ENCODE measurements at places on chromosomes 7 and 10.

DNA sequence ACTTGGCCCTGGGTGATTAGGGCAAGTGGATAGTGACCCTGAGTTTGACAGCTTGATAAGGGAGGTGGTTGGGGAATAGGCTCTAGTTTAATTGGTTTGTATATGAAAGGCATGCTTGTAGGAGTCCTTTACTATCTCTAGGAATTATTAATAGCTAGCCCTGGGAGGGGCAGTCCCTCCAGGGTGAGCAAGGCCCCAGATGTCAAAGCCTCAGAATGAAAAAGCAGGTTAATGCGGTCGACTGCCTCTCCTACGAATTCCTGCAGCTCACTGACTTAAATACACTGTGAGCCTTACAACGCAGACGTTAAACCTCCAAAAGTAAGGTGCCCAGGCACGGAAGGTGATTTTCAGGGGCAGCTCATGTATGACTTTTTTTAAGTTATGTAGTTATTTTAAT, 5.2 kb upstream of the BTBD16 start:
- no peak for DNase-seq

DNA sequence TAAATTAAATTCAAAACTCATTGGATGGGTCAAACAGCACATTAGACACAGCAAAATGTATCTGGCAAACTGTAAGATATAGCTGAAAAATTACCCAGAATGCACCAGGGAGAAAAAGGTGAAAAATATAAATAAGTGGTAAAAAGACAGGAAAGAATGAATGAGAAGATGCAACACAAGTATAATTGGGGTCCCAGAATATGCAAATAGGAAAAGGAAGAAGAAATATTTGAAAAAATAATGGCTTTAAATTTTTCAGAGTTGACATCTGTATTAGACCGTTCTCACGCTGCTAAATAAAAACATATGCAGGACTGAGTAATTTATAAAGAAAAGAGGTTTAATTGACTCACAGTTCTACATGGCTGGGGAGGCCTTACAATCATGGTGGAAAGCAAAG, 167.7 kb upstream of the PLXNA4 start:
- DNase-seq = no peak

DNA sequence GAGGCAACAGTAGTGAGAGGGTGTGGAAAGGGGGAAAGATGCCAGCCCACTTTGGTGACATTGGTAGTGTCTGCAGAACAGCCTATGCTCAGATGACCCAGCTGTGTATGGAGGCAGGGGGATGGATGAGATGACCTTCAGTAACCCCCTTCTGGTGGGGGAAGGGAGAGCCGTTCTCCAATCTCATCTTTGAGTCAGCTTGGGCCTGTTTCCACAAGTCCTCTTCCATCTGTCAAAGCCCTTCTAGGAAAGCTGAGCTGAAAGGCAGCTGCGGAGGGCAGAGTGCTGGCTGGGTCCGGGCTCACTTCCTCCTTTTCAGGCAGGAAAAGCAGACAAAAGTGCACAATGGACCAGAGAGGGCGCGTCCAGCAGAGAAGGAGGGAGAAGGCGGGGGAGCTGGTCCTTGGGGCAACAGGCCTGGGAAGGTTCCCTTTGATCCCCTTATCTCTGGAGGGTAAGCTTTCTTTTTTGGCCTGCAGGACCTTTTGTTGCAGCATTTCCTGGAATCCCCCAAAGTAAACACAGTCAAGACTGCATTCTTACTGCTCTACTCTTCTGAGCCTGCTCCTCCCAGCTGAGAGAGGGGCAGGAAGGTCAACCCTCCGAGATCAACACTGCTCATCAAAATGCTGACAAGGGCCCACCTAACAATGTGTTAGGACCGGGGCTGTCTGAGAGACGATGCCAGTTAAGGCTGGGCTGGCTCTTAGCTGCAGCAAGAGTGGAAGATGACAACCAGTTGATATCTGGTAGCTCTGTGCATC, 1.2 kb upstream of the LRMDA start:
- DNase-seq = no peak

DNA sequence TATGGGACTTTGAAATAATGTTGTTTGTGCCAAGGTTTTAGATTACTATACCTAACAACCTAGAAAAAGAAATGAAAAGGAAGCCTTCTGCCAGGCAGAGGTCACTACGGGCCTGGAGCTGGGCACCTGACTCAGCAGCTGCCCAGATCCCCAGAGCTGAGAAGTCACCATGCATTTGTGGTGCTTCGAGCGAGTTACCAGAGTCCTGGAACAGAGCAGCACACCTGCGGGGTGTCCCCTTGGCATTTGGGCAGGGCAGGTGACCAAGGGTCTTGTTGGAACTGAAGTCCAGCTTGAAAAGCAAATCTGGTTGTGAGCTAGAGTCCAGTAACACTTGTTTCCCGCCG, 25.5 kb downstream of the EGFR start:
- no peak for DNase-seq

GRCh38 chr10:47321521-47322195, 596 bp upstream of the GDF2 start:
- no peak for DNase-seq

DNA sequence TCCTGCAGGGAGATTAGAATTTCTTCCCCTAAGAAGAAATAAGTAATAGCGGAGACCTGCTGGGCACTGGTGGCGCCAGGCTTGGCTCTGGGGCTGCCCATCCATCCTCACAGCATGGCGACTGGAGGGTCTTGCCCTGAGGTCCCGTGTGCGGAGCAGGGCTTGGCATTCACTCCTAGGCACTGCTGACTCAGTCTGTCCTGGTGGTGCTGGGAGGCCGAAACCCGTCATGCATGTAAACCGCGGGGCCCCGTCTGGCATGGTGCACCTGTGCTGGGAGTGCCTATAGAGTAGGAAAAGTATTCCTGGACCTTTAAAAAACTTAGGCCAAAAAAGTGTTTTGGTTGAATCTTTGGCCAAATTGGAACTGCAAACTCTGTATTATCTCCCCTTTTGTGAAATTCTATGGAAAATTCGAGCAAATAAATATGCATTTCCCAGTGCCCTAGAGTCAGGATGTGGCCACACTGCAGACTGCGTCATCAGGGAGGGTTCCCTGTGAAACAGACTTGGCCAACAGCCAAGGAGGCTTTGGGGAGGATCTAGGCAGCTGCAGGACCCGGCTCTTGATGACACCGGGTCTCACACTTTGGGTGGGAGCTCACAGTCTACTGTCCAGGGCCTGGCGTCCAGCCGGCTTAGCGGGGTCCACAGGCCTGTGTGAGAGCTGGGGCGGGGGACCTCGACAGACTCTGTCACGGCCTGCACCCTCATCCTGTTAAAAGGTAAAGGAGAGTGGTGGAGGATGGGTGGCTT, 122.3 kb downstream of the VIPR2 start:
- DNase-seq = no peak

DNA sequence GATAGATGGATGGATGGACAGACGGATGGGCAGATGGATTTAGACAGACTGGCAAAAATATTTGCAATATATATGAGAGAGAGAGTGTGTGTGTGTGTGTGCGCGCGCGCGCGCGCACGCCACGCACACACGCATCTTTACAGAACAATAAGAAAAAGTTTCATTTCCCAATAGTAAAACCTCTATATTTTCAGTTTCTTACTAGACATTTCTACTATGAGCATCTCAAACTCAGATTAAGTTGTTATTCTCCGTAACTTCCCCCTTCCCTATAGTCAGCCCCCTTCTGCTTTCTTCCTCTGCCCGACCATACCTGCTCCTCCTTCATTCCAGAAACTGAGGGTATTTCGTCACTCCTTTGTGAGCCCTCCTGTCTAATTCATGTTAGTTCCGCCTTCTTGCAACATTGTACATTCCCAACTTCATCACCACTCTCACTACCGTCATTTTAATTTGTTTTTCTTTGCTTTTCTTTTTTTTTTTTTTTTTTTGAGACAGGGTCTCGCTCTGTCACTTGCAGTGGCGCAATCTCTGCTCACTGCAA, 154.4 kb upstream of the SH2B2 start:
- peak; percentile 15 for DNase-seq

DNA sequence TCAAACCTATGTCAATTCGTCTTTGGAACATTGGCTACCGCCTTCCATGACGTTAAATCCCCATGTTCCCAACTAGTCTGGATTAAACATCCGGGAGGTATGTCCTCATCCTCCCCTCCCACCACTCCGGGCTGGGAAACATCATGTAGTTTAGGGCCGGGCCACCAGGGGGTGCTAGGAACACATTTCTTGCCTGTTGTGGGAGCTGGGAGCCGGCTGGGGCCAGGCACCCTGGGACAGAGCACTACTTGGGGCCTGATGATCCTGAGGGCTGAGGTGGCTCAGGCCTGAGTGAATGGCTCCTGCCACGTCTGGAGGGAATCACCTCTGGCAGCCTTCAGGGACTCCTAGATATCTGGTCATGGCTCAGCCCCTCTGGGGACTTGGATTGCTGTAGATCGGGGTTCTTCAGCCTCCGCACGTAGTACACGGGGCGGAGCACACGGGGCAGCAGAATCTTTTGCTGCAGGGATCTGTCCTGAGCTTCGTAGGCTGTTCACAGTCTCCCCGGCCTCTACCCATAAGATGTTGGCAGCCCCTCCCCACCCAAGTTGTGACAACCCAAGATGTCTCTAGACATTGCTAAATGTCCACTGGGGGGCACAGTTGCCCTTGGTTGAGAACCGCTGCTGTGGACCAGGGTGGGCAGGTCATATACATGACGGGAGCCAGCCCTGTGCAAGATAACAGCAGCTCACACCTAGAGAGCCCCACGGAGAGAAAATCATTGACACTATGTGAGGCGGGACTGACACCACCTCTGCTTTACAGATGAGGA, 141.2 kb upstream of the ZNF716 start:
- DNase-seq = no peak

DNA sequence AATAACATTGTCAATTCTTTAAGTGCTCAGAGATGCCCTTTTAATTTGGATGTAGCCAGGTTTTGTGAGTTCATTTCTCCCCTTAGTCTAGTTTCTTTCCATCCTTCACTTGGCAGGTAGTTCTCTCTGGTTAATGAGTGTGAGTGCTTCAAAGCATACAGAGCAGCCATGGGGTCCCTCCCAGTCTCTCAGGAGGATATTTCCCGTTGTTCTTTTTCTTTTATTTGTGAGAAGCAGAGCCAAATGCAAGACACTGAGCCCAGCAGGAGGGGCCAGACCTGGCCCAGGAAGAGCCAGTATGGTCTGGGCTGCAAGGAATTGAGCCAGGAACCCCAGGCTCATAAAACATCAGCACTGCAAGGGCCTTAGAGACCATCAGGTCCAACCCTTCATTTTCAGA, 52.4 kb downstream of the PLCE1 start:
- no peak for DNase-seq

DNA sequence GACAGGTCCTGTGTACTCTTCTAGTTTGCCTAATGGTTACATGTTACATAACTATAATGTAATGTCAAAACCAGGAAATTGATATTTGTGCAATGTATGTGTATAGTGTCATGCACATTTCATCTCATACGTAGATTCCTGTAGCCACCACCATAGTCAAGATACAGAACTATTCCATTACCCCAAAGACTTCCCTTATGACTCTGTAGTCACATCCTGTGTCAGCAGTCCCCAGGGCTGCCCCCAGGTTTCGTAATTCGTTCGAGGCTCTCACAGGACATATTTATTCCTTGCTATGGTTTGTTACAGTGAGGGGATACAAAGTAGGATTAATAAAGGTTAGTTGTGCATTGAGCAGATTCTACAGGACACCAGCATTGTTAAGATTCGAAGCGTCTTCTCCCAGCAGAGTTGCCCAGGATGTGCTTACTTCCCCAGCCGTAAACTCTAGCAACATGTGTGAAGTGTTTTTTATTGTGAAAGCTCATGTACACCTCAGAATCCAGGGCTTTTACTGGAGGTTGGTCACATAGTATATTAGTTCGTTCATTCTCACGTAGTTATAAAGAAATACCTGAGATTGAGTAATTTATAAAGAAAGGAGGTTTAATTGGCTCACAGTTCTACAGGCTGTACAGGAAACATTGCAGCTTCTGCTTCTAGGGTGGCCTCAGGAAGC, 18.6 kb downstream of the RABGEF1 start:
- DNase-seq = no peak

GRCh38 chr10:110059925-110060324, 52.1 kb downstream of the ADD3 start:
- no peak for DNase-seq

GRCh38 chr7:31271641-31272405, 68.7 kb downstream of the NEUROD6 start:
- no peak for DNase-seq

- DNase-seq = no peak
Measured at GRCh38 chr7:154912871-154913637, 89.9 kb downstream of the PAXIP1 start.

DNA sequence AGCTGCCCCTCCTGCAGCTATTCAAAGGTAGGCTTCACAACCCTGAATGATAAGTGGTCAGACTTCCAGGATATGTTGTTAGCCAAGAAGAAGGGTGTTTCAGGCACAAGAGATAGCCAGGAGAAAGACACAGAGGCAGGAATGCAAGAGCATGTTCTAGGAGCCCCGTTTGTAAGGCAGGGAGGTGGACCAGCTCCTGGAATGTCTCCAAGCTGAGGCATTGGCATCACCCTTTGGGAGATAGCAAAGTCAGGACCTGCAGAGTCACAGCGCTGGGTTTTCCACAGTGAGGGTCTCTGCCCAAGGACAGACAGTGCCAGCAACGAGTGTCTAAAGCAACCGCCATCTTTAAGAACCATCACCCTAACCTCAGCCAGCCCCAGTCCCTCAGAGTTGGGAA, 484.5 kb upstream of the ZMIZ1 start:
- no peak for DNase-seq

DNA sequence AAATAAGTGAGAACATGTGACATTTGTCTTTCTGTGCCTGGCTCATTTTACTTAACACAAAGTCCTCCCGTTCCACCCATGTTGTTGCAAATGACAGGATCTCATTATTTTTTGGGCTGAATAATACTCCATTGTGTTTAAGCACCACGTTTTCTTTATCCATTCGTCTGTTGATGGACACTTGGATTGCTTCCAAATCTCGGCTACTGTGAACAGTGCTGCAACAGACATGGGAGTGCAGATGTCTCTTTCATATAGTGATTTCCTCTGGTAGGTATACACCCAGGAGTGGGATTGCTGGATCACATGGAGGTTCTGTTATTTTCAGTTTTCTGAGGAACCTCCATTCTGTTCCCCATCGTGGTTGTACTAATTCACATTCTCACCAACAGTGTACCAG, 264.4 kb upstream of the GALNT17 start:
- no peak for DNase-seq

DNA sequence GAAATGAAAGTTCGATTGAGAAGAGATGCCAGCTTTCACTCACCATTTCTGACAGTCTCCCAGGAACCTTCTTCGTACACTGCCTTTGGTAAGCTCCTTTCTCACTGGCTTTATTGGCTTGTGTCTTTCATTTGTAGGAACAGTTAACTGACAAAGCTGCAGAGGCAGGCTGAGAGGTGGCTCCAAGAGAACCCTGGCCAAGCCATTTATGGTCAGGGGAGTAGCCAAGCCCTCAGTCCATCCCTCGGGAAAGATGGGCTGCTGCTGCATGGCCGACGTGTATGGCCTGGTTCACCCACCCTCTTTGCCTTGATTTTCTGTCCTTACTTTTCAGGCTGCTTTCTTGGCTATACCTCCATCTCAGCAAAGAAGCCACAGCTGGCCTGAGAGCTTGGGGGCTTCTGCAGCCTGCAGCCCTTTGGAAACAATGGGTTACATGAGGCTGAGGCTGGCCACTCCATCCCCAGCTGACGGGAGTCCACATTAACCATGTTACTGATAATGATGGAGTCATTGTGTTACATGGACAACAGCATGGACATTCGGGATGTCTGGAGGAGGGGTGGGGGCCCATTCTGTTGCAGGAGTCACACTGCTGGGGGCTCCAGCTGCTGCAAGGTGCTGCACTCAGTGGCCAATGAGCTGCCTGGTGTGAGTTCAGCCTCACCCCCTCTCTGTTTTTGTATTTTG, at the start of gene OPALIN:
TSS of gene OPALIN (minus strand) at position 152 of the 690 bp plus-strand sequence. CDS start at position 46, 106 bp downstream.
- DNase-seq = no peak

- no peak for DNase-seq
Measured at GRCh38 chr7:45065031-45065995, 23.5 kb downstream of the NACAD start.

Measured in adipocyte (in vitro differentiated cells).